ENCODE measurements at places on chromosomes 5 and 9.
A peak's percentile ranks its signal among the peaks of the same experiment; 100 is the strongest.

DNA sequence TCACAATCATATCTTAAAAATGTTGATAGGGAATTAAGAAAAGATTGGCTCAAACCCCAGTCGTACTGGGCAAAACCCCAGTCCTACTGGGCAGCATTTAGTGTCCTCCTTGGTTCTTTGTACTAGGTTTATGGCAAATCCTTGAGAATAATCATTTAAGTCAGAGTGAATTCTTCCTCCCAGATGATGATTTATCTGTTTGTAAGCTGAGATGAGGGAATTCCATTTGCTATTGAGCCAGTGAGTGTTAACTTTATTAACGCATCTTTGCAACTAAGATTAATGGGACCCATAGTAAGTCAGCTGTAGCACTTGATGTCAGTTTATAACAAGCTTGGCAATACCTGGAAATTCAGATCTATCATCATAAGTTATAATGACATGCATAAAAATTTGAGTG lies 821.8 kb upstream of the DMAC1 start:
- DNase-seq, result no peak

GRCh38 chr9:34612788-34613390 lies 992 bp upstream of the RPP25L start:
- DNase-seq, result peak; percentile 12

- no peak for DNase-seq
These were observed 14.7 kb downstream of the ITGA1 start for GRCh38 chr5:52802272-52802973.

DNA sequence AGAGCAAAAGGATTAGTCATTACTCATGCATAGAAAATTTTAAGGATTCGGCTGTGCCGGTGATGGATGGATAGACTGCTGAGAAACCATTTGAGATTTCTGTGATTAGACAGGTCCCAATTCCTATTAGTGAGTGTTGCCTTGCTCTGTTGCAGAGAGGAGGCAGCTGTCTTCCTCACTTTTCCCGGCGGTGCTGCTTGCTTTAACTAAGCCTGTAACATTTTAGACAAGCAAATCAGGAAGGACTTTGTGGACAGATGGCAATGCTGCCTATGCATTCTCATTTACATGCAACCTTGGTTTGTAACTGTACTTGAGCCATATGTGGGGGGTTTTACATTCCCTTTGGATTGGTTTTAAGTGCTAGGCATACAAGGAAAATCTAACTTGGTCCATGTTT lies 1176.3 kb downstream of the CDH18 start:
- no peak for DNase-seq

DNA sequence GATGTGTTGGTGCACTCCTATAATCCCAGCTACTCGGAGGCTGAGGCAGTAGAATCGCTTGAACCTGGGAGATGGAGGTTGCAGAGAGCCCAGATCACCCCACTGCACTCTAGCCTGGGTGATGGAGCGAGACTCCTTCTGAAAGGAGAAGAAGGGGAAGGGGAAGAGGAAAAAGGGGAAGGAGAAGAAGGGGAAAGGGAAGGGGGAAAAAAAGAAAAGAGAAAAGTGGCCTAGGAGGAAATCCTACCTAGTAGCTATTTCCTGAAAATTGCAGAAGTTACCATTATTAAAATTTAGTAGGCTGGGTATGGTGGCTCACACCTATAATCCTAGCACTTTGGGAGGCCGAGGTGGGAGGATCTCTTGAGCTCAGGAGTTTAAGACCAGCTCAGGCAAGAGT lies 67.4 kb downstream of the ARRDC3 start:
- DNase-seq, result no peak

DNA sequence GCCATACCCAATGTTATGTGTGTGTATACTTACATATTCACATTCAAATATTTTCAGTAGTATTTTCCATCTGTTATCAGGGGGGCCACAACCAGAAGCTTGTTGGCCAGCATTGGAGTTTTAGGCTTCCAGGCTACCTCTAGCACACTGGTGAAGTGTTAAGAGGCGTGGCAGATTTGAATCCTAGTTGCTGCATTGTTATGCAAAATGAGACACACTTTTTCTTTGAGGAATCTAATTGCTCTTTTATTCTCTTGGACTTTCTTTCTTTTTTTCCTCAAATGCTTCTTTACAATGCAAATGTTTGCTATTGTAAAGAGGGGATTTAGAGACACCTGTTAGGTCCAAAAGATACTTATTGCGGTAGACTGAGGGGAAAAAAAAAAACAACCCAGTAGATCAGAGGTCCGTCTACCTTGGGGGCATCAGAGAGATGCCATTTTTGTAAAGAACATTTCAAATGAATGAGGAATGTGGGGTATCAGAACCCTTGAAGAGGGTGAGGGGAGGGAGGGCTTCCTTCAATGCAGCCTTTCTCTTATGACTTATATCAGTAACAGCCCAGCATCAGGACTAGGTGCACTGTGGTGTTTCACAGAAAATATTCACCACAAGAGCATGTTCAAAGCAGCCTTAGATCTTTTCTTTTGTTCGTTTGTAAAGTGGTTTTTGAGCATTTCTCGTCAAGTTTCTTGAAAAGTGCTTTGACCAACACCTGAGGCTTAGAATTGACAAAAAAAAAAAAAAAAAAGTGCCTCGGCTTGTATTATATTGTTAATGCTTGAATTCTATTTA lies 3.8 kb downstream of the SMARCA2 start:
- DNase-seq, result no peak

- no peak for DNase-seq
These were observed 132.3 kb upstream of the COL5A1 start for GRCh38 chr9:134509281-134509680.

GRCh38 chr9:125241863-125242739 lies 958 bp upstream of the HSPA5 start:
- no peak for DNase-seq

DNA sequence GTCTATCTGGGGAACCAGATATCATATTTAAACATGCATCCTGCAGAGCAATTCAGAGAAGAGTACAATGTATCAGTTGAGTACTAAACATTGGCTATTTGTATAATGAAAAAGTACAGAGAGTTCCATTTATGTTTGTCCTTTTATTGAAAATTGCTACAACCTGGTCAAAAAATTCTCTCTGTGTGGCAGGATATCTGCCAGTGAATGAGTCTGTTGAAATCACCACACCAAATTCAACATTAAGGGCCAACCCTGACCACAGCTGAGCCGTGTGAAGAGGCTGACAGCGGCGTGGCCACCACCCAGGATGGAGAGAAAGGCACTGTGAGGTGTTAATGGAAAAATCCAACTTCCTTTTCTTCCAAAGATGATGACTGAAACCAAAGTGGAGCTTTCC lies 422.7 kb upstream of the PIK3R1 start:
- DNase-seq, result no peak

- no peak for DNase-seq
These were observed 2.9 kb downstream of the PLCXD3 start for GRCh38 chr5:41507501-41507900.

- DNase-seq, result no peak
These were observed 54.5 kb upstream of the HNRNPA0 start for GRCh38 chr5:137808503-137809135.

GRCh38 chr5:174559566-174560090 lies 164.8 kb upstream of the MSX2 start:
- no peak for DNase-seq

- no peak for DNase-seq
These were observed 273.9 kb downstream of the ARHGEF28 start for GRCh38 chr5:73899916-73900315.

- no peak for DNase-seq
These were observed 53.9 kb downstream of the CSNK1A1 start for GRCh38 chr5:149497357-149497756.

- DNase-seq, result no peak
These were observed 2.2 kb downstream of the HNRNPA0 start for GRCh38 chr5:137751869-137752491.

DNA sequence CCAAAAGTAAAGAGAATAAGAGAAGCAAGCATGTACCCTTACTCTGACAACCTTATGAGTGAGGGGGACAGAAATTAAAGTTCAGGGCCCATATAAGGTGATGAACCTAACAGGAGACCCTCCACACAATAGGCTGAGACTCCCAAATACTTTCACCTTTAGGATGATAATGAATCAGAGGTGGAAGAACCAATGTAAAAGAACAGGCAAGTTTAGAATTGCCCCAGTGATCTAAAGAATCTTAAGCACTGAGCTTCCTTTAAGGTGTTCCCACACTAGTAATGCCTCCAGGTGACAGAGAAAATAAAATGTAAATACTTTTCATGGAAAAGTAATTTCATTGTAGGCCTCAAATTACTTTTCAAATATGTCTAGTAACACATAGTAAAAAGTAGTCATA lies 8.2 kb upstream of the FAM151B start:
- no peak for DNase-seq

DNA sequence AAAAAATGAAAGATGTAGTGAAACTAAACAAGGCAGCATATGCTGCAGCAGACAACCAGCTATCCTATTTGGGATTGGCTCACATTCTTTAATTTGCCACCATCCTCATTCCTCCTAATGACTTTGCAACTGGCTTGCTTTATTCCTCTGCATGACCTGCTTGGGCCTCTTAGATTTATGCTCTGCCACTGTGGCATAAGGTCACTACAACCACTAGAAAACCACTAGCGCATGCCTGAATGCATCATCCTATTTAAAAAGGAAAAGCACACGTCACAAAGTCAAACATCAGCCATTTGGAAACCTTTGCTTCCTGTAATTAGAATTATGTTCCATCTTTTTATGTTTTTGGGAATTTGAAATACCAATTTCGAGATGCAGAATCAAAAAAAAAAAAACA lies 40.8 kb upstream of the CCDC152 start:
- peak; percentile 68 for DNase-seq

- no peak for DNase-seq
These were observed 100.0 kb downstream of the BASP1 start for GRCh38 chr5:17317473-17317872.

- no peak for DNase-seq
These were observed 95.8 kb upstream of the KLF9 start for GRCh38 chr9:70510157-70510770.

DNA sequence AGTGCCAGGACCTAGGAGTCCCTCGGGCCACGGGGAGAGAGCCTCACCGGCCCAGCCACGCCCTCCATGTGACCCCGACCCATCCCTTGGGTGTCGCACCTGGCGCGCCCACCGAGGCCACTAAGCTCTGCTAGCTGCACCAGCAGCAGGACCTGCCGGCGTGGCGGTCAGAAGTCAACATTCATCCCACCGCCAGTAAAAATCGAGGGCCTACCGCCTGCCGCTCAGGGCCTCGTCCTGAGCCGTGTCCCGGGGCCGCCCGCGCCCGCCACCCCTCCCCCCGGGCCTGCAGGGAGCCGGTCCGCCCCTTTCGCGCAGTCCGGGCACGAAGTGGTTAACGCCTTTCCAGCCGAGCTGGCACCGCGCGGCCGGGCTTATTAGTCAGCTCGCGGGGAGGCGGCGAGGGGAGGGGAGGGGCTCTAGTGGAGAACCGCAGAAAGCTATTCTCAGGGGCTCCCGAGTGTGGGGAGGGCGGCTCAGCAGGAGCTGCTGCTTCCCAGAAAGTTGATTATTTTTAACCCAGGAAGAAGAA lies 124.4 kb downstream of the C9orf50 start:
- peak; percentile 69 for DNase-seq

DNA sequence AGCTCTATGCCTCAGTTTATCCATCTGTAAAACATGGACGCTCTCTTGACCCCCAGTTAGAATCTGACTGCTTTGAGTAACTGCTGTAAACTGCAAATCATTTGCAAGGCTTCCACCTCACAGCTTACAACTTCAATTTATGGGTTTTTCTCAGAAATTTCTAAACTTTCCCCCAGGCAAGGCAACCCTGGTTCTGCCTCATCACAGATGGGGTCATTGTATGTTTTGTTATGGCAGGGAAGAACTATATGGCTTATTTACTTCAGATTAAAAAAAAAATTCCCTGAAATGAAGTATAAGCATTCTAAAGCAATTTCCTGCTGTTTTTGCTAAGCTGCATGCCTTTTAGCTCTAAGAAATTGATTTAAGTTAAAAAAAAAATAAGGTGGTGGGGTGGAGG lies 60.0 kb downstream of the TMEM215 start:
- DNase-seq, result no peak

- DNase-seq, result no peak
These were observed 49.7 kb downstream of the PDZD2 start for GRCh38 chr5:31688515-31689092.

DNA sequence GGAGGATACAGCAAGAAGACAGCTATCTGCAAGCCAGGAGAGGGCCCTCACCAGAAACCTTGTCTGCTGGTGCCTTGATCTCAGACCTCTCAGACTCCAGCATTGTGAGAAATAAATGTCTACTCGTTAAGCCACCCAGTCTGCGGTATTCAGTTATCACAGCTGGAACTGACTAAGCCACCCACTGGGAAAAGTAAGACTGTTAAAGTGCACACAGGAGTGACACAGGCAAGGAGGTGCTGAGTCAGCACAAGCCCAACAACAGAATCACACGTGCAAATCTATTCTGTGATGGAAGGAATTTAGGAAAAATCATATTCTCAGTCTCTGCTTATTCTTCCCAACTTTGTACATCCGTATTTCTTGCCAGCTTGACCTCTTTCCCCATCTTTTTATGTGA lies 200.0 kb downstream of the NR2F1-AS1 start:
- DNase-seq, result no peak

GRCh38 chr5:7869474-7870136 lies 657 bp downstream of the MTRR start:
- DNase-seq, result no peak

GRCh38 chr5:107157809-107158208 lies 512.9 kb downstream of the EFNA5 start:
- no peak for DNase-seq

DNA sequence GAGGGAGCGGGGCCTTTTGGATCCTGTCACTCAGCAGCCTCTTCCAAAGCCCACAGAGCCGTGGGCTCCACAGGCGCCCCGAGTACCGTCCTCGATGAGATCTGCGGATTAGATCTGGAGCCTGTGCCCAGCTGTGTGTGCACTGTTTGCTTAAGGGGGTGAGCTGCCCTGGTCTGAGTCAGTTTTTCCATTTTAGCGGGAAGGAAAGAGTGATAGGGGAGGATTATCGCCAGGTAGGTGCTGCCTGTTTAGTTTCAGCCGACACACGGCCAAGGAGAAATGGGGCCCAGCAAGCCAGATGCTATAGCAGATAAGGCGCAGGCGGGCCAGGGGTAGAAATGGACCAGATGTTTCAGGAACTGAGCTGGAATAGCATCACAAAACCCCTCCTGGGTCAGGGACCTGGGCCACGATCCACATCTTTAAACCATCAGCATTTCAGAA lies 18.1 kb downstream of the COL5A1 start:
- no peak for DNase-seq

- DNase-seq, result no peak
These were observed 416.8 kb downstream of the TUSC1 start for GRCh38 chr9:25261445-25261844.

- no peak for DNase-seq
These were observed 58.2 kb downstream of the ESM1 start for GRCh38 chr5:54927097-54927746.
